ENCODE measurements at places on chromosomes 12 and 14. TPM values are rescaled to one million over a fixed set of nuclear protein-coding genes. Genes with fewer than 3 reads are reported as not detected.
A peak's percentile ranks its signal among the peaks of the same experiment; 100 is the strongest.

DNA sequence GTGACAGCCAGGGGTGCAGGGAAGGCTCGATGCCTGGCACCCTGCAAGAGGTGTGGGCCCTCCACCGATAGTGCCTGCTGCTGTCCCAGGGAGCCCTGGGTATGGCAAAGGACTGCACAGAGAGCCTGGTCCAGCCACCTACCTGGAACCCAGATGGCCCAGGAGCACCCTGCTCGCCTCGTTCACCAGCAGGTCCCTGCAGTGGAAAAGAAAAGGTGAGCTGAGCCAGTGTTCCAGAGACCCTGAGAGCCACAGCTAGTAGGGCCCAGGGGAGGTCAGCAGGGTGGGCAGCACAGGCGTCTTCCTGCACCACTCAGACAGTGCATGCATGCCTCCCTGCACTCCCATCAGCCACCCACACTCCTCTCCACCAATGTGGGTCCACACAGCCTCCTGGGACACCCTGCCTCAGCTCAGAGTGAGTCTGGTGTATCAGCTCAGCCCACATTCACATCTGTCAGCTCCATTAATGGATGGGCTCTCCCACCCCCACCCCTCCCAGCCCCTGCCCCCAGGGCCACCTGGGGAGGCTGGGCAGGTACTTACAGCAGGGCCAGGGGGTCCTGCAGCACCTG is 20.2 kb downstream of the TMEM106C start:
- H3K27me3 ChIP-seq: no peaks in the 10 kb centered on the region
- H3K36me3 ChIP-seq: no peaks in the 10 kb centered on the region
- DNase-seq: no peak
- H3K4me3 ChIP-seq: no peak overlapping the region
- no peaks in the 10 kb centered on the region for H3K4me1 ChIP-seq

KLRC3 gene
- 0.74 TPM for total RNA-seq

DNA sequence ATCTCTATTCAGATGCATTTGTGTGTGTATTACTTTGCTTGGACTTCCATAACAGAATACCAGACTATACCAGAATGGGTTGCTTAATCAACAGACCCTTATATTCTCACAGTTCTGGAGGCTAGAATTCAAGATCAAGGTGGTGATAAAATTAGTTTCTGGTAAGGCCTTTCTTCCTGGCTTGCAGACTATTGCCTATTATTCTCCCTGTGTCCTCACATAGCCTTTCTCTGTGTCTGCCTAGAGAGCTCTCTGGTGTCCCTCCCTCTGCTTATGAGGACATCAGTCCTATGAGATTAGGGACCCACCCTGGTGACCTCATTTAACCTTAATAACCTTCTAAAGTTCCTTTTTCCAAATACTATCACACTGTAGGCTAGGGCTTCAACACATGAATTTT is 106.0 kb downstream of the FAR2 start:
- DNase-seq: no peak
- H3K4me3 ChIP-seq: no peak overlapping the region
- H3K4me1 ChIP-seq: no peaks in the 10 kb centered on the region
- H3K27me3 ChIP-seq: no peaks in the 10 kb centered on the region
- no peaks in the 10 kb centered on the region for H3K36me3 ChIP-seq

- no peak for DNase-seq
- no peak overlapping the region for H3K4me3 ChIP-seq
- peaks cover 29% of the 10 kb centered on the region for H3K4me1 ChIP-seq
- H3K27ac ChIP-seq: peak overlapping the region; percentile 39
Measured at GRCh38 chr14:100032738-100033137, 32.5 kb upstream of the EVL start.

DNA sequence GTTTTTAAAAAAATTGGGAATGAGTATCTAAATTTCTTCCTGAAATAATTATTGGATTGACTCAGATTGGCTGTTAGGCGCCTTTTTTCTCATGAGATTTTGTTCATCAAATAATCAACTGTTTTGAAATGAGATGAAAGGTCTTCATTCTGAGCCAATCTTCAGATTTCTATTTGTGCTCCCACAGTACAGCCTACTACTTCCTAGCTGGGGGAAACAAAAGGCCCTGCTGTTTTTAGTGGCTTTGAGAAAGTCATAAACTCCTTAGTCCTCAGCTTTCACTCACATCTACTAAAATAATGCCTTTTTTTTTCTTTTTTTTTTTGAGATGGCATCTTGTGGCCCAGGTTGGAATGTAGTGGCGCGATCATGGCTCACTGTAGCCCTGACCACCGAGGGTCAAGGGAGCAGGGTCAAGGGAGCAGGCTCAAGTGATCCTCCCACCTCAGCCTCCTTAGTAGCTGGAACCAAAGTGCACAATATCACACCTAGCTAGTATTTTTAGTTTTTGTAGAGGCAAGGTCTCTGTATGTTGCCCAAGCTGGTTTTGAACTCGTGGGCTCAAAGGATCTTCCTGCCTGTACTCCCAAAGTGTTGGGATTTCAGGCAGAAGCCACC is 15.2 kb downstream of the NACA start:
- H3K27ac ChIP-seq: no peak overlapping the region
- no peak for DNase-seq
- no peaks in the 10 kb centered on the region for H3K4me1 ChIP-seq
- no peak overlapping the region for H3K4me3 ChIP-seq

- H3K4me3 ChIP-seq: no peak overlapping the region
- no peak for DNase-seq
- H3K27me3 ChIP-seq: no peaks in the 10 kb centered on the region
- peaks cover 3% of the 10 kb centered on the region for H3K4me1 ChIP-seq
Measured at GRCh38 chr14:64762044-64763034, 58.1 kb downstream of the PLEKHG3 start.

RNF212B gene
- total RNA-seq: not detected

FAIM2 gene
- total RNA-seq: 0.49 TPM

CPM gene
- 11.2 TPM for total RNA-seq

DNA sequence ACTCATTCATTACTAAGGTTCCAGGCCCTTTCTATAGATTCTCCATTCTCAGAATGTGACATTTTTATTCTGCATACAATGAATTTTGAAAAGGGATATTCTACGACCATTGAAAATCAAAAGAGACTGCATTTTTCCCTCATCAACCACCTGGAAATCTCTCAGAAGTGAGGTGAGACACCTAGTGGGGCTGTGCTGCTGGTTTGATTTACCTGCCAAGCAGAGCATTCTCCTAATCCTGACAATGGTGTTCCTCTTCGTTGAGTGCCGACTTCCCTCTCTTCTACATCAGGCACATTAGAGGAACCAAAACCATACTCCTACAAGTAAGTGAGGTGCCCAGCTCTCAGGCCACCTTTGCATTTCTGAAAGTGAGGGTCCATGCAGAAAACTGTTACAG is 14.9 kb downstream of the CKB start:
- H3K27ac ChIP-seq: no peak overlapping the region
- H3K4me3 ChIP-seq: no peak overlapping the region
- H3K36me3 ChIP-seq: peaks cover 8% of the 10 kb centered on the region
- H3K27me3 ChIP-seq: no peaks in the 10 kb centered on the region
- H3K4me1 ChIP-seq: no peaks in the 10 kb centered on the region
- no peak for DNase-seq

LUM gene
- total RNA-seq: 0.23 TPM

- H3K36me3 ChIP-seq: no peaks in the 10 kb centered on the region
- 0 out of 2 replicates have a peak, but pooled peaks cover 4% of the 10 kb centered on the region for H3K4me1 ChIP-seq
- no peak overlapping the region for H3K4me3 ChIP-seq
- H3K27me3 ChIP-seq: no peaks in the 10 kb centered on the region
- no peak for DNase-seq
- H3K27ac ChIP-seq: no peak overlapping the region
Measured at GRCh38 chr14:66628636-66629035, 120.7 kb downstream of the GPHN start.

DNA sequence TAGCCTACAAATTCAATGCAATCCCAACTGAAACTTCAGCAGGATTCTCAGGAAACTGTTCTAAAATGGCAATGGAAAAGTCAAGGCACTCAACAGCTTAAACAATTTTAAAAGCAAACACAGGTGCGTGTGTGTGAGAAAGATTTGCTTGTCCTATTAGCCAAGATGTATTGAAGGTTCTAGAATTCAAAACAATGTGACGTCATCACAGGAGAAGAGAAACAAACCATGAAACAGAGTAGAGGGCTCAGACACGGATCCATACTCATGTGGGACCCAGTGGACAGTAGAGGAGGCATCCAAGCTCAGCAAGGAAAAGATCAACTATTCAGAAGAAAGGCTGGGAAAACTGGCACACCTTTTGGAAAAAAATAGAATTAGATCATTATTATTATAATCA is 152.8 kb upstream of the DHRS4 start:
- no peak overlapping the region for H3K27ac ChIP-seq
- H3K4me3 ChIP-seq: no peak overlapping the region
- DNase-seq: no peak
- no peaks in the 10 kb centered on the region for H3K4me1 ChIP-seq
- no peaks in the 10 kb centered on the region for H3K27me3 ChIP-seq

SPRING1 gene
- 71.1 TPM for total RNA-seq

MRPS35 gene
- 63.9 TPM for total RNA-seq

- no peak for DNase-seq
- no peak overlapping the region for H3K4me3 ChIP-seq
- no peaks in the 10 kb centered on the region for H3K36me3 ChIP-seq
- no peak overlapping the region for H3K27ac ChIP-seq
- no peaks in the 10 kb centered on the region for H3K4me1 ChIP-seq
- H3K27me3 ChIP-seq: no peaks in the 10 kb centered on the region
Measured at GRCh38 chr12:24500421-24500820, 448.5 kb downstream of the BCAT1 start.

DUSP6 gene
- total RNA-seq: 20.3 TPM

DNA sequence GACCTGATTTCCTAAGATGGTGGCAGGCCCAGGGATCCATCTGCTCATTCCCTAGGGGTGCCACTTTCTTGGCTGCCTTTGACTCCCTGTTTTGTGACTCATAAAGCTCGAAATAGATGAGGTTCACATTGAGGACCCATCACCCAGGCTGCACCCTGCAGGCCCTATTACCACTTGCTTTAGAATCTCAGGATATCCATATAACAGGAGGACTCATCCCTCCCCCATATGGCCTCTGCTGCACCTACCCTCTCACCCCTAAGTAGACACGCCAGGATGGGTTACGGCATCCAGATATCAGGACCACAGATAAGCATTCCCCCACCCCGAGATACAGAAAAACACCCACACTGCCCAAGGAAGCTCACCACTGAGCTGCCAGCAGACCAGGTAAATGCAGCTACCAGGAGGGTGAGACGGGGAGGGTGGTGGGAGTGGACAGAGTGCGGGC is 155.7 kb downstream of the DPF3 start:
- peaks cover 3% of the 10 kb centered on the region for H3K27me3 ChIP-seq
- no peak overlapping the region for H3K4me3 ChIP-seq
- H3K4me1 ChIP-seq: no peaks in the 10 kb centered on the region
- H3K27ac ChIP-seq: no peak overlapping the region
- DNase-seq: no peak
- no peaks in the 10 kb centered on the region for H3K36me3 ChIP-seq

GRCh38 chr12:56346675-56347074 is 8.0 kb downstream of the IL23A start:
- H3K4me3 ChIP-seq: no peak overlapping the region
- no peak overlapping the region for H3K27ac ChIP-seq
- no peak for DNase-seq
- 0 out of 2 replicates have a peak, but pooled peaks cover 5% of the 10 kb centered on the region for H3K36me3 ChIP-seq
- H3K27me3 ChIP-seq: no peaks in the 10 kb centered on the region

DBX2 gene
- not detected for total RNA-seq
